ENCODE measurements at places on chromosomes 5 and 9.
A peak's percentile ranks its signal among the peaks of the same experiment; 100 is the strongest.

DNA sequence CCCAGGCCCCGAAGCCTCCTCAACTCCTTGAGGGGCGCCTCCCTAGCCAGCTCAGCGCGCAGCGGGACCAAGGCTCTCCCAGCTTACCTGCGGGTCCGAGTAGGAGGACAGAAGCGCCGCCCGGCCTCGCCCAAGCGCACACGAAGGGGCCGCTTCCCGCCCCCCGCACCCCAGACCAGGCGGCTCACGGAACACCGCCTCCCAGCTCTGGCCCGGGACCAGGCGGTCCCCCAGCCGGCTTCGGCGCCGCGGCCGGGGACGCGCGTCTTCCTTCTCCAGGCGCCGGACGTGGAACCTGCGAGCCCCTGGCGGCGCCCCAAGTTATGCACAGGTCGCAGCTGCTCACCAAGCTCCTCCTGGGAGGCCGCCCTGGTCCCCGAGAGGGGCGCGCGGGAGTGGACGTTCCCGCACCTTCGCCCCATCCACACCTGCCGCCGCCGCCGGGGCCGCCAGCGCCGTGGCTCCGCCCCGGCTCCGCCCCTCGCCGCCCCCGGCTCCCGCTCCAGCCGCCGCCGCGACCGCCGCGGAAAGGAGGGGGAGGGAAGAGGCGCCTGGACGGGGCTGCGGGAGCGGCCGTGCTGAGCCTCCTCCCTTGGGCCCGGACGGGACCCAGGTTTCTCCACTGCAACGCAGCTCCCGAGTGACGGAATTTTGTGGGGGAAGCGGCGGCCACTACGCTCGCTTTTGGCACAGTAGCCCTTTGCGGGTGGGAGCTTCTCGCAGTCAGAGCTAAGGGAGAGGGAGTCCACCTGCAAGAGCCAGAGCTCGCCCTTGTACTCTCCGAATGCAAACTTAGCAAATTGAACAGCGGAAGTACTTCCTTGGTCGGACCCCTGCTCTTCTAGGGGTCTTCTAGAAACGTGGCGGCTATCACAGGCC is 77.5 kb upstream of the IFNE start:
- DNase-seq, result peak; percentile 43

DNA sequence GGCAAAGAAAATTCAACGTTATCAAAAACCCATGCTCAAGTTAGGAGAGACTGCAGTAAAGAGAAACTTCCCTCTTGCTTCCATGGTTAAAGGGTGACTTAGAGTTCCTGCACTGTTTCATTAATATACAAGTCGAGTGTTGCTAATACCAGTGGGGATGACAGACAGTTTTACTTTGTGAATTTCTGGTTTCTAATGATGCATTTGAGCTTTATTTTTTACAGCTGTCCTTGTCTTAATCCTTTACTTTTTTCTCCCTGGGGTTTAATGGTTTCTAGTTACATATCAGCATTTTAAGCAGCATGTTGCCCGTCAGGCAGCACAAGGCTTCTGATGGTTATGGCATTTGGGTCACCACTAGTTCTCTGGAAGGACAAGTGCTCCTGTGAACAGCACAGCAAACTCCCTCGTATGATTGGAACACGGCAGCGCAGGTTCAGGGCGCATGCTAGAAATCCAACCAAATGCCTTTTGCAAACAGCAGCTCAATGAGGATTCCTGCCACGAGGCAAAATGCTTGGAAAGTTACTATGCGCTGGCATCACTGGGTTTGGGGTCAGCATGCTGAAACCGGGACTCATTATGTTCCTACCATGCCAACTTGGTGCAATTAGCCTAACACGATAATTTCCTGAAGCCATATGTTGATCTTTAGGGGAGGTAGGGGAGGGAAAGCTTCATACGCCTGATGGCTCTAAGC is 463.8 kb downstream of the BNC2 start:
- no peak for DNase-seq

DNA sequence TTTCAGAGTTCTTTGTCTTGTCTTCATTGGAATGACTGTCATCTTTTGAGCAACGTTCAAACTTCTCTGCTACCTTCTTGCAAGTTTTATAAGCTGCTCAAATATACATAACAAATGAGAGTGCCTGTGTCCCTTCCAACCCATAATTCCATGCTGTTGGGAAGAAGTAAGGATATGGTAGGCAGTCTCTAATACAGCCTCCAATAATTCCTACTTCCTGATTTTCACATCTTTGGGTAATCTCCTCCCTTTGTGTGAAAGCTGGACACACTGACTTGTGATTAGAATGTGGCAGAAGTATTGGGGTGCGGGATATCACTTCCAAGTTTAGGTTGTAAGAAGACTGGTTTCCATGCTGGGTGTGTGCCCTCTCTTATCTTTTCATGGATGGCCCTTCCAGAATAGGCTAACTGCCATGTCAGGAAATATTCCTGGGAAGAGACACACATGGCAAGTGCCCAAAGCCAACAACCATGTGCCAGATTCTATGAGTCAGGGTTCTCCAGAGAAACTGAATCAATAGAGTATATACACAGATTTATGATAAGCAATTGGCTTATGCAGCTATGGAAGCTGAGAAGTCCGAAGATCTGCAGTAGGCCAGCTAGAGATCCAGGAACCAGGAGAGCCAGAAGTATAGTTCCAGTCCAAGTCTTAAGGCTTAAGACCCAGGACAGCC is 531.3 kb downstream of the NTRK2 start:
- DNase-seq, result no peak

DNA sequence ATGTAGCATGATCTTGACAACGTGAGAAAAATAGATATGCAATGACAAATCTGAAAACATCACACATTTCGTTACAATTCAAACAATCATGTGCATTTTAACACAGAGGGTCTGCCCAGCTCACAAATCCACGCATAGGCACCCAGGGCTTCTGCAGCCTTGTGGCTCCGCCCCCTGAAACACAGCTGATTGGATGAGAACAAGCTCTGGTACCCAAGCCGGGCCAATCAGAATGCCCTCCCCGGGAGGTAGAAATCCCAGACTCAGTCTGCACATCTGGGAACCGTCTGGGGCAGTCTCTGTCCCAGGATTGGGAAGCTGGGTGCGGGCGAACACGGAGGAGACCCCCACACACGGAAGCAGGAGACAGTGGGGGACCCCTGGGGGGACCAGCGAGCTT is 137.5 kb downstream of the GAPVD1 start:
- no peak for DNase-seq

GRCh38 chr9:137460363-137461315 is 1.5 kb upstream of the NSMF start:
- DNase-seq, result peak; percentile 43

DNA sequence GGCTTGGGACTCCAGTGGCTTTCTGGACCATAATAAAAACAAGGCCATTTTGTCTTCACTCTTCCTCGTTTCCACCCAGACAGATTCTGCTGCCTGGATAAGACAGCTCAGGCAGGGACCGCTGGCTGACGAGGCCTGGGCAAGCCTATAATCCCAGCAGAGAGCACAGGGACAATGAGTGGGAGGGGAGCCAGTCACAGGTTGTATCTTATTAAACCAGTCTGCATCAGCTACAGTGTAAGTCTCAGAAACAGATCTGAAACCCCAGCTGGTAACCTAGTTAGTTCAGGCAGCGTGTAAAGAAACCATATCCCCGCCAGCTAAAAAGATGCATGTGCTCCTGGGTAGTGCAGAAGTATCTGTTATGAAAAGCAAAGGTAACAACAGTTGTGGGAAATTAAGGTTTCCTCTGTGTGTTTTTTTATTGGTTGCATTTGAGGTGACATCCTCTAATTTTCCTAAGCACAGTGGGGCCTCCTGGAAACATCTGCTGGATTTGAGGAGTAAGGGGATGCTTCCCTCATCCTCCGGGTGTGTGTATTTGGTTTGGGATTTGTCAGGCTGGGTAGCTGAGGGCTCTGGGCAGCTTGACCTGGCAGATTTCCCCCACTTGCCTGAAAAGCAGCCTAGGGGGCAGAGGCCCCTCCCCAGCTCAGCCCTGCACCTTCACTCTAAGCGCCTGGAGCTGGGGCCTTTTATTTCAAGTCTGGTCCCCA is 15.2 kb upstream of the TAL2 start:
- no peak for DNase-seq

GRCh38 chr9:98220911-98221310 is 28.5 kb upstream of the CORO2A start:
- DNase-seq, result no peak

DNA sequence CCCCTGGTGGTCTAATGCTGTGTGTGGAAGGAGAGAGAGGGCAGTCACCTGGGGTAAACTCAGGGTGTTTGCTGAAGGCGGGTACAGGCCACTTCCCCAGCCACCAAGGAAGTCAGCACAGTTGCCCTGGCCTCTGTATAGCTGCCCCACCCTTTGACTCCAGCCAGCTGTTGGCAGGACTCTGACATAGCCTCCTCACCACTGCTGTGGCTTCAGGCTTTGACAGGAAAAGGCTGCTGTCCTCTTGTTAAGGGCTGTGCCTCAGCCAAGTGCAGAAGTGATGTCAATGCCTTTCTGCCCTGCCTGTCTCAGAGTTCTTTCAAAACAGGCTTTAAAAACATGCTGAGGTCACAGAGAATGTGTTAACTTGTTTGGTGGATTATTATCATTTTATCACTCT is 487.2 kb upstream of the KLF4 start:
- no peak for DNase-seq

GRCh38 chr5:23445573-23445972 is 61.8 kb upstream of the PRDM9 start:
- DNase-seq, result no peak

- no peak for DNase-seq
These were observed 63.7 kb downstream of the HABP4 start for GRCh38 chr9:96513622-96514021.

DNA sequence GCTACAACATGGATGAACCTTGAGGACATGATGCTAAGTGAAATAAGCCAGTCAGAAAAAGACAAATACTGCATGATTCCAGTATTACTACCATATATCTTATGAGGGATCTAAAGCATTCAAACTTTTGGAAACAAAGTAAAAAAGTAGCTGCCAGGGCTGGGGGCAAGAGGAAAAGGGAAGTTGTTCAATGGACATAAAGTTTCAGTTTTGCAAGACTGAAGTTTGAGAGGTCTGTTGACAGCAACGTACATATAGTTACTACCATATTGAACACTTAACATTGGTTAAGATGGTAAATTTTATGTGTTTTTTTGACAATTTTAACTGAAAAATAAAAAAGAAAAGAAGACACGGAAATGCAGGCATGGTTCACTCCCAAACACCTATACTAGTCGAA is 77.6 kb downstream of the MAPKAP1 start:
- peak; percentile 33 for DNase-seq

GRCh38 chr9:100428871-100429654 is 2.1 kb downstream of the MSANTD3 start:
- DNase-seq, result no peak

DNA sequence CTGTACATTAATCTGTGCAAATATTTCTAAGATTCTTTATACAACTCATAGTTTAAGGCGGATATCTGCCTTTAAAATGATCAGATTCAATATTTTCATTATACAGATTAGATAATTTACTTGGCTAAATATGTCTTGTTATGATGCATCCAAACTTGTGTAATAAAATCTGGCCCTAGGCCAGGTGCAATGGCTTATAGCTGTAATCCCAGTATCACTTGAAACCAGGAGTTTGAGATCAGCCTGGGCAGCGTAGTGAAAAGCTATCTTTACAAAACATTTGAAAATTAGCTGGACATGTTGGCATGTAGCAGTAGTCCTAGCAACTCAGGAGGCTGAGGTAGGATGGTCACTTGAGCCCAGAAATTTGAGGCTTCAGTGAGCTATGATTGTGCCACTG is 2002.2 kb upstream of the ACO1 start:
- DNase-seq, result no peak

DNA sequence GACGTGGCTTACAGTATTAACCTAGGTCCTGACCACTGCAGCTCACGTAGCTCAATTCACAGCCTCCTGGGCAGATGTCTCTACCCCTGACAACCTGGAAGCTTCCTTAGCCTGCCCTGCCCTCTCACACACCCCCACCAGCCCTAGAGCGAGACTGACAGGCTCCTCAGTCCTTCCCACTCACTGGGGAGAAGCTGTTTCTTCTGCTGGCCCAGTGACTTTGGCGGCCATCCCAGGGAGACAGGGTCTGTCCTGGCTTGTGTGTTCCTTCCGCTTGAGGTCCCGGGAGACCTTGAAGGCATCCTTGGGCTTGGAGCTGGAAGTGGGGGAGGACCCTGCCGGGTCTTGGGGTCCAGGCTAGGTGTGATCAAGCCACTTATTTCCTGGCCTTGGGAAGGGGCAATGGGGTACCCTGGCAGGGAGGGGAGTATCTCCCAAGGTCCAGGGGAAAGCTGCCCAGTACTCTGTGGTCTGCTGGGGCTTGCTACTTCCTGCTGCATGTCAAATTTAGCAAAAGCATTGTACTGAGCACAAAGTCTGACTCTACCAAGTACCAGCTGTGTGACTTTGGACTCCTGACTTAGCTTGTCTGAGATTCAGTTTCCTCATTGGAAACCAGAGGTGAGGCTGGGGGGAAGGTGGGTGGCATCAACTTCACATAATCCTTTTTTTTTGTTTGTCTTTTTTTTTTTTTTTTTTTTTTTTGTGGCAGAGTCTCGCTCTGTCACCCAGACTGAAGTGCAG is 1.9 kb downstream of the MIGA2 start:
- peak; percentile 20 for DNase-seq

DNA sequence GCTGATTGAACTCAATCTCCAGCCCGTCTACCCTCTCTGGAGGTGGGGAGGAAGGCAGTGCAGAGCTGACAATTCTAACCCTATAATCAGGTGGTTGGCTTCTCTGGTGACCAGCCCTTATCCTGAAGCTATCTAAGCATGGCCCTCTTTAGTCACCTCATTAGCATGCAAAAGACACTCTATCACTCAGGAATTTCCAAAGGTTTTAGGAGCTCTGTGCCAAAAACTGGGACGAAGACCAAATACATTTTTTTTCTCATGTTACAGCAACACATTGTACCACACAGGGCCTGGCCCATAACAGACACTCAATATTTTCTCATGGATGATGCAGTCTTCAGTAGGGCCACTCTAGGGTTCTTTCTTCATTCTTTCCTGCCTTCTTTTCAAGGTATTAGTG is 118.8 kb upstream of the VLDLR start:
- DNase-seq, result no peak

DNA sequence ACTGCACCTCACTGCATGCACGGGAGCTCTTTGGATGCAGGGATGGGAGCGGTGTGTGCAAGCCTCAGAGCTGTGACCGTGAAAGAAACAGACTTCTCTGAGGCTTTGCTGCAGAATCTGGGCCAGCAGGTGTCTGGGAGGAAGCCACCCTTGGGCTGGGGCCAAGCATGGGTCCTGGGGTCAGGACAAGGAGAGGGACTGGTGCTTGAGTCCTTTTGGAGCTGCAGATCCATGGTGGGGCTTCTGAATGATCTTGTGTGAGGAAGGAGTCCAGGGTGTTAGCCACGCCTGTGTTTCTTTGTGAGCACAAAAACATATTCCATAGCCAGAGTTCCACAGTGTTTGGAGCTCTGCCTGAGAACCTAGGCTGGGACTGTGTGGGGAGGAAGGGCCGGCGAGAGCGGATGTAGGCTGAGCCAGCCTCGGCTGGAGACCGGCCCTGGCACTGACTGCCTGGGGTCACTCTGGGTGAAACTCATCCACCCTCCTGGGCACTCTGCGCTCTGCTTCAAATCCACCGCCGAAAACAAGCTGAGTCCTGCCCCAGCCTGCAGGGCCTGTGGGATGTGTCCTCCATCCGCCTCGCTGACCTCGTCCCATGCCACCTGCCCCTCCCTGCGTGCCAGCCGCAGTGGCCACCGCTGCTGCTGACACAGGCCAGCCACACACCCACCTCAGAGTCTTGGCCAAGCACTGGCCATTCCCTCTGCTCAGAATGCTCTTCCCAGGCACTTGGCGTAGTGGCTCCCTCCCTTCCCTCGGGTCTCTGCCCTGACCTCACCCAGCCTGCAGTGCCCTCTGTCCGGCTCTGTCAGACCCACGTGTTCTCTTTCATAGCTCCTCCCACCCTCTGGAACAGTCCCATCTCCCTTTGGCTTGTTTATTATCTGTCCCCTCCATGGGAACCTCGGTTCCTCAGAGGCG is 26.7 kb downstream of the ERGIC1 start:
- DNase-seq, result no peak

GRCh38 chr5:119074419-119074818 is 3.5 kb downstream of the DMXL1 start:
- DNase-seq, result peak; percentile 55
